GM18507 (cell line): ENCODE measurements at places on chromosomes 4 and X.

- no peak for DNase-seq
Observed at GRCh38 chrX:23626651-23627050, 40.6 kb upstream of the PRDX4 start.

DNA sequence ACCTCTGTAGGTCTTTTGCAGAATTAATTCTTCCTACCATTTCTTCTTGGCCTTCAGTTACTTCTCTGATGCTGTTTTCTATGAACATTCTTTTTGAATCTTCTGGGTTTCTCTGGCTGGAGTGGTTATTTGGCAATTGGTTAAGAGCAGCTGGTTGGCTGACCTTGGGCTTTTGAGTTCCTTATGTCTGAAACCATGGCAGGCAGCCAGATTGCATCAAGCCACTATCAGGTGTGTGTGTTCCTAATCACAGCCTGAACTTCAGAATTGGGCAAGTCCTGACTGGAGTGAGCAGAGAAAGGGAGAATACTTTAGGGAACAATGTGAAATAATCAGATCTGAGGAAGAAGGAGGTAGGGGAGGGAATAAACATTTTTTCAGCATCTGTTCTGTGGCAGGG is 90.2 kb downstream of the ARHGAP10 start:
- DNase-seq = no peak

GRCh38 chrX:23194885-23195554 is 139.6 kb upstream of the PTCHD1 start:
- DNase-seq = no peak

DNA sequence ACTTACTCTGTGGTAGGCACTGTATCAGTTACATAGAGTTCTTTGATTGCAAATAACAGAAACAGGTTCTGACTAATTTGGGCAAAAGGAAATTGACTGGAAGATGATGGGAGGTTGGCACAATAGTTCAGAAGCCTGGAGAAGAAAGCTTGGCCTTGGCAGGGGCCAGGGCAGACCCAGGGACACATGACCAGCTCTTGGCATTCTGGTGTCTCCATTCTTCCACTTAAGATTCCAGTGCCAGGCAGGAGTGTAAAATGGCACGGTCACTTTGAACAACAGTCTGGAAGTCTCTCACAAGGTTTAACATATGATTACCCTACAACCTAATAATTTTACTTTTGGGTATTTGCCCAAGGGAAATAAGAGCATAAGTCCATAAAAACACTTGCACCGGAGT is 175.9 kb downstream of the BCOR start:
- DNase-seq = no peak

GRCh38 chrX:70169281-70169680 is 8.0 kb upstream of the DGAT2L6 start:
- no peak for DNase-seq

DNA sequence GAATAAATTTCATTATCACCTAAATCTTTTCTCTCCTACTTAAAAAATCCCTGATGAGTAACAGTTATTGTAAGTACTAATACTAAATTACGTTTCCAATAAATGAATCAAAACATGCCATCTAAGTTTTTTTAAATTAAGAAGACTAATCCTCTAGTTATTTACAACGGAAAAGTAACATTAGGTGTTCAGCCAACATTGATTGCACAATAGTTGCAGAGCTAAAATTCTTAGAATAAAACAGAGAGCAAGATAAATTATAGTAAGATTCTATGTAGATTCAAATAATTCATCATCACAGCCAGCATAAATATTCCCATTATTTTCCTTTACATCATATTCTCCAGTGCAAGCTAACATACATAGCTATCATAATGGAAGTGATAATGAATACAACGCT is 139.2 kb downstream of the HDX start:
- DNase-seq = no peak

GRCh38 chrX:121456315-121456714 is 408.9 kb downstream of the GLUD2 start:
- DNase-seq = no peak

GRCh38 chr4:7559741-7560395 is 125.1 kb upstream of the PSAPL1 start:
- no peak for DNase-seq

DNA sequence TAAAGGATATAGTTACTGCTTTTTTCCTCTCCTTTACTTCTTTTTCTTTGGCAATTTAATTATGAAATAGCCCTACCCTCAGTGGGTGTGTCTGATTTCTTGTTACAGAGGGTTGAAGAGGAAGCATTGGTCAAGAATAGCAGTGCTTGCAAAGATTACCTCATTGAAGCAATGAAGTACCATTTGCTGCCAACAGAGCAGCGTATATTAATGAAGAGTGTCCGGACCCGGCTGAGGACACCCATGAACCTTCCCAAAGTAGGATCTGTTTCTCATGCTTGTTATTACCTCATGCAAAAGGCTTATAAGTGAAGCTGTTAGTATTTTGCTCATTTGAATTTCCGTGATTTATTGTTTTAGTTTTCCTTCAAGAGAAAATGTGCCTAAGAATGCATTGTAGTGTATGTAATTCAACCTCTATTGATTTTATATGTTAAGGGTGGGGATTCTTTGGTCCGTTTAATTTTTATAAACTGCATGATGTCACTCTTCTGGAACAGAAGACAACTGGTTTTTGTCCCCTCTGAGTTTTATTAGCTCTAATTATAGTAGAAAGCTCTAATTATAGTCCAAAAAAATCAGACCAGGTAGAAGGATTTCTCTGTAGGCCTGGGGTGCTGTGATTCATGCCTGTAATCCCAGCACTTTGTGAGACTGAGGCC is 27.9 kb upstream of the MSMO1 start:
- DNase-seq = no peak

GRCh38 chr4:91127192-91127591 is 1000.0 kb downstream of the CCSER1 start:
- DNase-seq = no peak
